BJ (cell line): ENCODE measurements at places on chromosomes 2 and 18.

DNA sequence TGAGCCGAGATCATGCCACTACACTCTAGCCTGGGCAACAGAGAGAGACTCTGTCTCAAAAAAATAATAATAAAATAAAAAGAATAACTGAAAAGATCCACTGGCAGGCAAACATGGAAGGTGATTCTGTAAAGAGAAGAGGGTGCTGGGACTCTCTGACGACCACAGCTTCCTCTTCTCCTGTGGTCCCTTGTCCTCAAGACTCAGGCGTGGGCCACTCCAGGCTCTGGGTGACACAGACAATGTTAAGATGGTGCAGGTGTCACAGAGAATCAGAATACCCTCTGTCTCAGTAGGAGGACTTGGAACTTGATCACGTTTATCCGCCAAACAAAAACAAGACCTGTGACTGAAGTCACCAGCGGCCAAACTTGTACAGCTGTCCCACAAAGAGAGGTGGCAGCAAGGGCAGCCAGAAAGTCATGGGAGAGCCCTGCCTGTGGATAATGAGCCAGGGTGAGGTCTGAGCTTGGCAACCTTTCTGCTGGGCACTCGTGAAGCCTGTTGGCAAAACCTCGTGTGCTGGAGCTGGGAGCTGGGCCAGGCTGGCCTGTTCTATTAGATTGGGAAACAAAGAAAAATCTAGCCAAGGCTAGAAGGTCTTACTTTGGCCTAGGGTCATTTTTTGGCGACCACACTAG lies 76.4 kb upstream of the ITGA6 start:
- DNase-seq, result no peak

DNA sequence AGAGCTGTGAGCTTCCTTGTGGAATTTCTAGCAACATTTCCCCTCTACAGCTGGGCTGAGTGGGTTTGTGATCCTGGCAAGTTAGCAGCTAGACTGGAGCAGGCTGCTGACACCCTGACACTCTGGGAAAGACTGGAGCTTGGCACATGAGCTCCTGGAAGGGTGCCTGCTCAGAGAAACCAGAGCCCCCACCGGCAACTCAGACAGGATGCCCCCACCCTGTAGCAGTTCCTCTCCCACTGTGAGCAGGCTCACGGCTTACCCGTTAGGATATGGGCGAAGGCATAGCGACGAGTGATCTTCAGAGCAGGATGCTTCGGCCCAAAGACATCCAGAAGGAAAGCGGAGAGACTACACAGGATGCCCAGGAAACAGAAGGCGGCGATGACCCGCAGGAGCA lies 11.2 kb downstream of the TMEM127 start:
- DNase-seq, result no peak

GRCh38 chr2:150690870-150691269 lies 203.4 kb upstream of the RND3 start:
- DNase-seq, result no peak

DNA sequence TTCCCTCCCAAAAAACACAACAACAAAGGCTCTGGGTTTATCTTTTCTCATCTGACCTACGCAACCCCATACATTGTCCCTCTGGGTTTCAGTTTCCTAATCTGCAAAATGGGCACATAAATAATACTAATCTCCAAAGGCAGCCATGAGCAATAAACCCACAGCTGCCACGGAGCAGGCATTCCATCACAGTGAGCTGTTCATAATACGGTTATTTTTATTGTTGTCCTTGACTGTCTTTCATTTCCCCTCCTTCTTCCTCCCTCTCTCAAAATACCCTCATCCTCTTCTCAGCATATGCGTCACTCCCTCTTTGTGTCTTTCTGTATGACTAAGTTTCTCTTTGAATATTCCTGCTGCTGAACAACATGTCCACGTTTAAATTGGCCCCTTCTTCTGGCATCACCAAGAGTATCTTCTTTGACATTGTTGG lies 129.8 kb upstream of the CAB39 start:
- DNase-seq, result no peak

DNA sequence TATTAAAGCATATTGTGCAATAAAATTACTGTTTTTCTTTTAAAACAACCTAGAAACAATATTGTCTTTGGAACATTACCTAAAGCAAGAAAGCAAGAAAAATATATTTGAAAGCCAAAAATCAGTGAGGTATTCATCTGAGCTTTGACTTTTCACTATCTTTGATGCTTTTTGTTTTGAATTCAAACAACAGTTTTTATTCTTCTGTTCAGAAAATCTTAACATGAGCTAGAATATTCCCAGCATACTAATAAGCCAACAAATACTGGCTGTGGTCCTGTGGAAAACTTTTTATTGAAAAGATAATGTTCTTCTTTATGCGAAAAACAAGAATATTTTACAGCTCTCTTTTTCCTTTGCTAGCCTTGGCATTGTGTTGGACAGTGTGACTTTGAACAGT lies 19.8 kb downstream of the FAM171B start:
- no peak for DNase-seq

GRCh38 chr2:189013671-189014448 lies 39.7 kb downstream of the COL3A1 start:
- DNase-seq, result no peak

DNA sequence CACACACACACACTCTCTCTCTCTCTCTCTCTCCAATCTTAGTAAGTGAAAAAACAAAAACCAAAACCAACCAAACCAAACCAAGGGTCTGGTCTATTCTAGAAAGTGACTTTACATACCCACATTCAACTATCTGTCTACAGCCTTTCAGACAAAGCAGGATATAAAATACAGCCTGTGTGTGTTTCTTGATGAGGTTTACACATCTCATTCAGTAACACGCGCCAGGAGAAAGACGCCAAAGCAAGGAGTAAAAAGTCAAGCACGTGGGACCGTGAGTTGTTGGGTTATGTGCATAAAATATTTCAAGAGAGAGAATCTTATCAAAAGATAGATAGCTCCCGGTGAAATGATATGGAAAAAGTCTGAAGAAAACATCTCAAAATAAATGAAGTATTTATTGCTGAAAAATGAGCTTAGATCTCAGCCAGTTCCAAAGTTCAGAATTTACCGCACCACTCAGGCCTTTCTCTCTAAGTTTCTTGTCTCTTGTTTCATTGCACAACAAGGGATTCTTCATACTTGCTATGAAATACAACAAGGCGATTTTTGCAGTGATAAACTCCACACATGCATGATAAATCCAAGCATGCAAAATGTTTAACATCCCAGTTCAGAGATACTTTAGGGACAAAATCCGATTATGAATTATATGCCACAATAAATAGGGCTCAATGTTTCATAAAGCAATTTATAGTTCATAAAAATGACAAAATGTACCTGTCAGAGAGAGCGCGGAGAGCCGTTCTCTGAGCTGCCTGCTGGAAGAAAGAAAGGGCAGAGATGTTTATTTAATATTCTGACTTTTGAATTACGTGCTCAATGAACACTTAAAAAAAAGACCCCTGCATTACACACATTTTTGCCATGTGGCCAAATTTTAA lies 159.3 kb upstream of the REV1 start:
- no peak for DNase-seq

DNA sequence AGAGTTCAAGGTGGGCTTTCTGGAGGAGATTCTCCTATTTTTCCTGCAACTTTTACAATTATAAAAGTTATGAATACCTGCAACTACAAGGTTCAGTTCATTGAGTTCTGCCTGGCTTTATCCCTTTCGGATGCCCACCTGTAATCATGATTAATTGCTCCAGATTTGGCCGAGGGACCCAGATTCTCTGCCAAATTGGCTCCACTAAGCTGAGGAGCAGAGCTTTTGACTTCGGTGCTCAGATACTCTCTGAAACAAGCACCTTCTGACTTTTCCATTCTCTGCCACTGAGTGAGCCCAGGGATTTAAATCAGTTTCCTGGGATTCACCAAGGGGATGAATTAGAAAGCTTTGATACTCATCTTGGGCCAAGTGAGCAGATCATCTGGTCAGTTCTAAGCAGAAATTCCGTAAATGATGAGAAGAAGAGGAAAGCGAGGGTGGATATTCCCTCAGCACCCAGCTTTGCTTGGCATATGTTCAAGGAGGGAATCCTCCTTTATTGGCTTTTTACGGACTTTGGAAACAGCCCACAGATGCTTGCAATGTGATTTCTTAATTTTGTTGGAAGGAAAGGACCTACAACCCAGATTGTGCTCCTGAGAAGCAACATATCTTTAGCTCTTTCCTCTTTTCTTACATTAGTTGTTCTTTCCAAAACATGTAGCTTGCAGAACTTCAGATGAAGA lies 179.2 kb downstream of the SETBP1 start:
- no peak for DNase-seq

DNA sequence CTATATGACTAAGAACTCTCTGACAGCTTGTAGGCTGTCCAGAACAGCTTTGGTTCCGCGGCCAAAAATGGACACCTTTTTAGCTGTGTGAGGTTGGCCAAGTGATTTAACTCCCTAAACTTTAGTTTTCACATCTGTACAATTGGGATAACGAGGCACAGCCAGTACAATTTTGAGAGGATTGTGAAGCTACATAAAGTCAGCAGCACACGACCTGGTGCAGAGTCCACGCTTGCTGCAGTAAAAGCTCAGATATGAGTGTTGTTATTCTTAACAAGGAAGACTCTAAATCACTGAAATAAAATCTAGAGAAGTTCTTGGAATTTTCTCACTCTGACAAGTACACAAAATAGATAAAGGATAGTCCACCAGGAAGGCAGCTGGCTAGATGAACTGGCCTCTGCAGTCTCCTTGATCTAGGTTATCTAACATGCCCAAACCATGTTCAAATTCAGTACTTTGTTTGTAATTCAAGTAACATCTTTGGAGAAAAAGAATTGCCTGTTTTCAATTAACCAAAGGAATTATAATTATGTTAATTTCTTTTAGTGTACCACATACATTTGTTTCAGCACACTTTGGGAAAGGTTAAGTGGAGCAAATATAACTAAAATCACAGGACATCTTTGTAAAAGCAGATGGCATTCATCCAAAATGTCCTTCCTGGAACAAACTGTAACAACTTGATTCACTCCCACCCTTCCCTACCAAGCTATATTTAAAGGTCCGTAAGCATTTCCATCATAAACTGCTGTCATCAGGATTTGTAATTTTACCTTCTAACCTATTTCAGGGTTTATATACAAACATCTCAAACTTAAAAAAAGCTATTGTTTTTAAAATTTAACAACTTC lies 201.7 kb upstream of the STK17B start:
- DNase-seq, result no peak

GRCh38 chr18:12491611-12492435 lies 84.1 kb downstream of the PRELID3A start:
- no peak for DNase-seq

- DNase-seq, result no peak
Measured at GRCh38 chr18:79587779-79588635, 91.6 kb upstream of the CTDP1 start.

GRCh38 chr2:30362468-30363081 lies 84.5 kb upstream of the LCLAT1 start:
- DNase-seq, result no peak

- no peak for DNase-seq
Measured at GRCh38 chr2:15838481-15839090, 101.8 kb upstream of the MYCN start.

GRCh38 chr2:151120011-151120410 lies 141.7 kb downstream of the RBM43 start:
- no peak for DNase-seq

- DNase-seq, result no peak
Measured at GRCh38 chr18:66601649-66602048, 2.2 kb downstream of the CDH19 start.

DNA sequence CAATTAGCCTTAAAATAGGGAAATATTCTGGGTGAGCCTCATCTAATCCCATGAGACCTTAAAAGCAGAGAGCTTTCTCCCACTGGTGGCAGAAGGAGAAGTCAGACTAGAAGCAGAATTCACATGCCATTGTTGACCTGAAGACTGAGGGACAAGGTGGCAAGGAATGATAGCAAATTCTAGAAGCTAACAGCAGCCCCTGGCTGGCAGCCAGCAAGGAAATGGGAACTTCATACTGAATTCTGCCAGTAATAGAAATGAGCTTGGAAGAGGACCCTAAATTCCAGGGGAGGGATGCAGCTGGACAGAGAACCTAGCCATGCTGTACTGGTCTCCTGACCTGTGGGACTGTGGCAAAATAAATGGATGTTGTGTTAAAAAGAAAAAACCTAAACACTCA lies 19.5 kb downstream of the B3GNT7 start:
- DNase-seq, result no peak

DNA sequence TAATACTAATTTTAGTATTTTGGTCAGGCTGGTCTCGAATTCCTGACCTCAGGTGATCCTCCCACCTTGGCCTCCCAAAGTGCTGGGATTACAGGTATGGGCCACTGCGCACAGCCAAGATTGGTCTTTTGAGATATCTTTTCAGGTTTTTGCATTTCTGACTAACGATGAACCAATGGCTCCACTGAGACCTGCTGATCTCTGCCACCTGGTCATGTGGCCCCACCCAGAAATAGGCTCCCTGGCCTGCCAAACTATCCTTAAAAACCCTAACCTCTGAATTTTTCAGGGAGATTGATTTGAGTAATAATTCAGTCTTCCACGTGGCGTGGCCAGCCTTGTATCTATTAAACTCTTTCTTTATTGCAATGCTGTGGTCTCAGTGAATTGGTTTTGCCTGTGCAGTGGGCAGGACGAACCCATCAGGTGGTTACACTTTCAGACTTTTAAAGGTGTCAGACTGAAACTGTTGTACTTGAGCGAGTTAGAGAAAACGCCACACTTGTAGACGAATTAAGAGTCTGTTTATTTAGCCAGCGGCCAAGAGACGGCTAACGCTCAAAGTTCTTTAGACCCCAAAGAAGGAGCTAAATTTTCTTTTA lies 85.8 kb upstream of the MSH6 start:
- no peak for DNase-seq

- peak; percentile 20 for DNase-seq
Measured at GRCh38 chr2:60958361-60958760, 59.2 kb upstream of the PEX13 start.

GRCh38 chr2:124489686-124490085 lies 464.6 kb downstream of the CNTNAP5 start:
- no peak for DNase-seq

GRCh38 chr2:108938077-108938710 lies 50.8 kb downstream of the EDAR start:
- DNase-seq, result no peak

DNA sequence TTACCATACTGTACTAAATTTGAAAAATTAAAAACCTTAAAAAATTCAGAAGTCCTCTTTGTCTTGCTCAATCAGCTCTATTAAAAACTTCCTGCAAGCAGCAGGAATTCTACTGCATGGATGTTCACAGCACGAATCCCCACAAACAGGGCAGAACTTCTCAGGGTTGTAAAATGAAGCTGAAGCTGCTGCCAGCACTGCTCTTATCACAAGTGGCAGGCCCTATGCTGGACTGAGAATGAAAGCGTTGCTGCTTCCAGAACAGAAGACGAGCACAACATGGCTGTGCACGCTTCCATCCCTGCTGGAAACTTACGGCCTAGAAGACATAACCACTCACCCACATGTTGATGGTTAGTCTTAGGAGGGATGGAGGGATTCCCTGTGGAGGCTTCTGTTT lies 134.0 kb downstream of the RAB3GAP1 start:
- no peak for DNase-seq
